ENCODE measurements at places on chromosomes 12 and 14.

DNA sequence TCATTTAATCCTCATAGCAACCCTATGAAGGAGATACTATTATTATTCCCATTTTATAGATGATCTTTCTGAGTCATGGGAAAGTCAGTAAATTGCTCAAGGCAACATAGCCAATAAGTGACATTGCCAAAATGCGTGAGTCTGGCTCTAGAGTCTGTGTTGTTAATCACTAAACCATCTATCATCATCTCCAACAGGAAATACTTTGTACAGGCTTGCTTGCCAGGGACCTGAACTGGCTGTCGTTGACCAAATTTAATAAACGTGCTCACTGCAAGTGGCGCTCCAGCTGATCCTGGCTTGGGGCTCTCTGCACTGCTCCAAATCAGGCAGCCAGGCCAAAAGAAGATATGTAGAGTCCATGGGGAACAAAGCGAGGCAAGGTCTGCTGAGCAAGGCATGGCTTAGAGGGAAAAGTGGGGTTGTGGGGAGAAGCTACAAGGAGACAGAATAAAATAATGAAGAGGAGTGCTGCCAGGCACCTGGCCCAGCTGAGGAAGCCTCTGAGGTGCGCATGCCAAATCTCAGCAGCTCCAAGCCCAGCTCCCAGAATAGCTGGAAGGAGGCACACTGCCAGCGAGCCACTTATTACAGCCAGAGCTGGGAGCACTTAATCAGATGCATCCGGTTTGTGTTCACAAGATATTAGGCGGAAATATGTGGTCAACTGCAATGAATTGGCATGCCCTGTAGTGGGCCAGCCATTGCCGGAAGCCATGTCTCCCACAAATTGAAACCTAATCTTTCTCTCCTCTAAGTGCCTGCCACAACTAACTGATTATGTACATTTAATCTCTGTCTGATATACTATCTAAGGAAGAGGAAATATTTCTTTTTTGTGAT, 43.3 kb upstream of the PTPRO start:
- peak; percentile 63 for DNase-seq

GRCh38 chr12:70806827-70807226, 113.7 kb downstream of the PTPRR start:
- no peak for DNase-seq

GRCh38 chr14:50516091-50516490, 16.3 kb downstream of the MAP4K5 start:
- no peak for DNase-seq

DNA sequence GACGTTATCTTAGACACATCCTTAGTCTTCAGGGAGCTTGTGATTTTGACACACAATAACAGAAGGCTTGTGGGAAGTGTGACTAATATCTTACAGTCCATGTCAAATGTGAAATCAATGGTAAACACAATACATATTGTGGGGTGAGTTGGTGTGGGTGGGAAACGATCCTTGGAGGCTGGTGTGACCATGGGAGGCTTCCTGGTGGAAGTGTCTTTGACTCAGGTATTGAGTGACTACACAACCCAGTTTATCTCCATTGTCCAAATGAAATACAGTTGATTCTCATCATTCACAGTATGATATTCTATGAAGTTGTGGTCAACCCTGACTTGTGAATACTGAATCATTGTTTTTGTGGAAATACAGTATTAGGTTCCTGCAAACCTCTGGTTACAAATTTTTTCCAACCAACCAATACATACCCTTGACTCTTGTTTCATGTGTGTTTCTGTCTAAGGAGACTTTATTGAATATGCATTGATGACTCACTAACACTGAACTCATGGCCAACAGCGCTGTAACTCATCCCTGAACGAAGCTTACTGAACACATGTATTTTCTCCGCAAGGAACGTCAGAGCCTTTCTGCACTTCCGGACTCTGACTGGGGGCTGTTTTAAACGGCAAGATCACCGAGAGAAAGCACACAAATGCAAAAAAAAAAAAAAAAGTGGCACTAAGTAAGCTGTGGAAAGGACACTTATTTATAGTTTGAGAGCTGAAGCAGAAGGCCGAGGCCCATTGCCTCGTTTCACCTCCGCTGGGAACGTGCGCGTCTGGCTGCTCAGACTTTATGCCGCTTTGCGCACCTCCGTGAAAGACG, 59.0 kb downstream of the CLMN start:
- no peak for DNase-seq

DNA sequence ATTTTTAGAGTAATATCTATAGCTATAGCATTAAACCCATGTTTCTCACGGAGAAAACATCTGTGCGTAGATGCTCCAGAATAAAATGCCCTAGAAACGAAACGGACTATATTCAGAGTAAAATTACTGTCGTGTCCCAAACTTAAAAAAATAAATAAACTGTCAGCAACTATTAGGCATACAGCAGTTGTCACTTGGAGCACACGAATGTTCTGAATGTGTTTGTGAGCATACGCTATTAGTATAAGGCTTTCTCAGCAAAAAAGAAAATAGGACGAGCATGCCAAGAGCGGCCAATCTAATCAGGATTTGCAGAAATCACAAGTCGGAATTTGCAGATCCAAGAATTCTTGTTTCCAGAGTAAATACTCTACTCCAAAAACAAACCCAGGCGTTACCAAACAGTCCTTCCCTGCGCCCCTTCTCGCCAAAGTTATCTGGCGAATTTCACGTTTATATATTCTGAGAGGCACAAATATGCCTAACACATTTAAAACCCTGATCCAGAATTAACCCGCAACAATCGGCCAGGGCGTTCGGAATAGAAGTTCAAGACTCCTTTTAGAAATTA, 836 bp downstream of the PTPN21 start:
- DNase-seq = no peak

DNA sequence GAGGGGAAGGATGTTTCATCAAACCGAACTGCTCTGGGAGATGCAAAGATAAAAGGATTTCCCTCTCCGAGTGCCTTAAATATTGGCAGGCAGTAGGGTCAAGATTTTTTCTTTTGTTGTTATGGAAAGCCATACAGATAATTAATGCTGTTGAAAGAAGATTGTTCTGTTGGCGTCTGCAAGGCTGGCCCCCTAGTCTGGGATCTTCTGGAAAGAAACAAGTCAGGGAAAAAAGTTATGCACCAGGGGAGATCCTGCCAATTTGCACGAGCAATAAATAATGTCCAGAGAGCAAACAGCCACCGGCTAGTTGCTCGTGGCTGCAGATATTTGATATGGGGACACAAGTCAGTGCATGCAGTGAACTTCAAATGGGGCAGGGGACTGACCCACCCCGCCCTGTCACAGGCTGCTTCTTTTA, 202.1 kb upstream of the MYL2 start:
- no peak for DNase-seq

- DNase-seq = no peak
Measured at GRCh38 chr14:66982247-66982646, 207.0 kb upstream of the GARIN2 start.

DNA sequence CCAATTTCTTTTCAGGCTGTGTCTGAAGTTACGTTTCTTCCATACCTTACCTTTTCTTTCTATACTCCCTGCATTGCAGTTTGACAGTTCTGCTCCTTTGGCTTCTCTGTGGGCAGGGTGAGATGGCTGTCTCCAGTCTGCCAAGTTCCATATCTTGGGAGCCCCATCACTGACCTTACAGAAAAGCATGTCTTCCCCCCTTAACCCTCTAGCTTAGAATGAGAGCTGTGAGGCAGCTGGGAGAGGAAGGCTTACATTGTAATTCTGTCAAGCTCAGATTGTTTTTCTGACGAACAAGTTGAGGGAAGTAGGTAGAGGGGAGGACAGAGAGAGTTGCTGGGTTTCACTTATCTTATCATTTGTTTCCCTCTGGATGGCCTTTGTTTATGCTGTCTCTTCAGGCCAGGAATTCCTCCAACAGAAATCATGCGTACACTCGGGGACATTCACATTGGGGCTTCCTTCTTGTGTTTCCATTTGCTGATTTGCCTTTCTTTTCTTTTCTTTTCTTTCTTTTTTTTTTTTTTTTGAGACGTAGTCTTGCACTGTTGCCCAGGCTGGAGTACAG, 9.3 kb downstream of the DAAM1 start:
- no peak for DNase-seq

GRCh38 chr12:2035431-2036055, 17.2 kb upstream of the CACNA1C start:
- no peak for DNase-seq

DNA sequence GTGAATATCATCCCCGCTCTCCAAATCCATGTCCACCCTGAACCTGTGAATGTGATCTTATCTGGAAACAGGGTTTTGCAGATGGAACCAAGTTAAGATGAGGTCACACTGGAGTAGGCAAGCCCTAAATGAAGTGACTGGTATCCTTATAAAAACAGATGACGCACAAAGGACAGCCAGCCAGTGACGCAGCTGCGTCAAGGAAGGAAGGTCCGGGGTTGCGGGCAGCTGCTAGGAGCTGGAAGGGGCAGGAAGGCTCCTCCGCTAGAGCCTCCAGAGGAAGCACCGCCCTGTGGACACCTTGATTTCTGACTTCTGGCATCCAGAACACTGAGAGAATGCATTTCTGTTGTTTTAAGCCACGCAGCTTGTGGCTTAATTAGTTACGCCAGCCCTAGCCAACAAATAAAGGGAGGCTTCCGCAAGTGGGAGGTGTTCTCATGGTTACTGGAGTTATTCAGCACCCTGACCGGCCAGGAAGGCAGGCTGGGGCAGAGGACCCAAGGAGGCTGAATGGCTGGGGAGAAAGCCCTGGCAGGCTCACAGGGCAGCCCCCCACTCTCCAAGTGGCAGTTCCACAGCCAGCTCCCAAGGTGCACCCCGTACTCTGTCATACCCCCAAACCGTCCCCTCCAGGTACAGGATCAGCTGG, 127.6 kb upstream of the NCOR2 start:
- no peak for DNase-seq

DNA sequence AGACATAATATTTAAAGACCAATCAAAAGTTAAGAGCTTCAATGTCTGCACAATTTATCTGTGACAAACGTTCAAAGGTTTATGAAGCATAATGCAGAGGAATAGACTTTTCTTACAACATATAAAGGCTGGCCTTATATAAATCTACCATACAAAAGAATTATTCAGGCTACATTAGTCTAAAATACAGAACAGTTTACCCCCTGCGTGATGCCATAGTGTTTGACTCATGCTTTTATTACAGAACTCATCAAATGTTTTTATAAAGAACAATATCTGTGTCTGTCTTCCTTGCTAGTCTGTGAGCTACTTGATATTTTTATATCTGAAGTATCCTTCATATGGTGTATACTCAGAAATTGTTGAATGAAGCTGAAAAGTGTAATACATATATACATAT, 1084.5 kb upstream of the FLRT2 start:
- DNase-seq = no peak

Measured in natural killer cell treated with Interleukin-12 subunit alpha and Interleukin-12 subunit beta and Interleukin-15 and Interleukin-18, amount 100 ng/mL, for 72 hours (primary cell).